Renal cortical epithelial cell (primary cell): ENCODE measurements at places on chromosomes 13 and 19. TPM values are rescaled to one million over a fixed set of nuclear protein-coding genes. Genes with fewer than 3 reads are reported as not detected.

DNA sequence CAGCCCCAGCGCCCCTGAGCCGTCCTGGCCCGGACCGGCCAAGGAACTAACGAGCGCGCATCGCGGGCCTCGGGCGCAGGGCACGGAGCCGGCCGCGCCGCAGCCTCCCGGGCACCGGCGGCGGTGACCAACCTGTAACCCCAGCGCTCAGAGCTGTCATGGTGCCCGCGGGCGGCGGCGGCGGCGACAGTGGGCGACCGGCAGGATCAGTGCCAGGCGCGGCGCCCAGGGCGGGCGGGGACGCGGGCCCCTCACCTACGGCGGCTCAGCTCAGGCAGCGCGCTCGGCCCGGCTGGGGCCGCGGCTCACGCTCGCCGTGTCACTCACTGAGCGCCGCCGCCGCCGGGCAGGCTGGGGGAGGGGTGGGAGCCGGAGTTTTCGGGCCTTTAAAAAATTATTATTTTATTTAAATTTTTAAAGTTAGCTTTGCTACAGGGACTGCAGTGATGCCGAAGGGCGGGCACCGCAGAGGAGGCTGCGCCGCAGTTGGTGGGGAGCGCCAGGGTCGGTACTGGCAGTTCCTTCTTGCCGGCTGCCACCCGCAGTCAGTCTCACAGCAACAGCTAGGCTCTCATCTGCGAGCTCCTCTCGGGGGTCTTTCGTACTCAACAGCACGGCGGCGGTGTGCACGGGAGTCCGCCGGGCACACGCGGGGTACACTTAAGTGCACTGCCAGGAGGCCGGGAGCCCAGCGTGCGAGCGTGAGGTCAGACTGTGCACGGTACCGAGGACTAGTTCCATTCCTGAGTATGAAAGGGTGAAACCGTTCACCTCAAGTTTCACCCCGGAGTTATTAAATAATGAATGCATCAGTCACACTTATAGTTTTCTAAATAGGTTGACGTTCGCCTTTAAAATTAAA lies at the start of gene NALCN:
Gene NALCN, minus strand, starts transcription at position 328 of the 862 bp plus-strand sequence. CDS start 17,382 bp downstream, outside the sequence.
- peak; percentile 11 for DNase-seq

DNA sequence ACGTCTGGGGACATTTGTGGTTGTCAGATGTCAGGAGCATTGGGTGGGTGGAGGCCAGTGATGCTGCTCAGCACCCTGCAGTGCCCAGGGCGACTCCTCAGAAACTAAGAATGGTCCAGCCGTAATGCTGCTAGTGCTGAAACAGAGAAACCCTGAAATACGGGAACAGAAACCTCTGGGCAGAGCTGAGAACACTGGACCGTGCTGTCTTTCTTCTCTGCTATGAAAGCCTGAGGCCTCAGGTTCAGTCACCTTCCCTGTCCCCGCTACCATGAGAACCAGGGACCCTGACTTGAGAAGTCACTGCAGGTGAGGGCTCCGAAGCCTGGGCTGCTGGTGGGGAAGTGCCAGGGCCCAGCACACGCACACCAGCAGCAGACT lies 13.4 kb downstream of the CAPS start:
- DNase-seq: no peak

DNA sequence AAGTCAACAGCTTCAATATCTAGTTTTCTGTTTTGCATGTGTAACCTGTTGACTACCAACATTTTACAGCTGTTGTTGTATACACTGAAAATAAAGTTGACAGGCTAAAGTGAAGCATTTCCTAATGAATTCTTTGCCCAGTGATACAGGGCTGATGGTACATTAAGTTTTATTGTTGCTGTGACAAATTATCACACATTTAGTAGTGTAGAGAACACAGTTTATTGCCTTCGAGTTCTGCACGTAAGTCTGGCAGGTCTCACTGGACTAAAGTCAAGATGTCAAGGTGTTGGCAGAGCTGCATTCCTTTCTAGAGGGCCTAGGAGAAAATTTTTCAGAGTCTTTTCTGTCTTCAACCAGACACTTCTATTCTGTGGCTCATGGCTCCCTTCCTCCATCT lies 184.2 kb downstream of the SLITRK6 start:
- DNase-seq: no peak

Gene MAST1
- 0.20 and 0.52 TPM in 2 replicates for total RNA-seq

DNA sequence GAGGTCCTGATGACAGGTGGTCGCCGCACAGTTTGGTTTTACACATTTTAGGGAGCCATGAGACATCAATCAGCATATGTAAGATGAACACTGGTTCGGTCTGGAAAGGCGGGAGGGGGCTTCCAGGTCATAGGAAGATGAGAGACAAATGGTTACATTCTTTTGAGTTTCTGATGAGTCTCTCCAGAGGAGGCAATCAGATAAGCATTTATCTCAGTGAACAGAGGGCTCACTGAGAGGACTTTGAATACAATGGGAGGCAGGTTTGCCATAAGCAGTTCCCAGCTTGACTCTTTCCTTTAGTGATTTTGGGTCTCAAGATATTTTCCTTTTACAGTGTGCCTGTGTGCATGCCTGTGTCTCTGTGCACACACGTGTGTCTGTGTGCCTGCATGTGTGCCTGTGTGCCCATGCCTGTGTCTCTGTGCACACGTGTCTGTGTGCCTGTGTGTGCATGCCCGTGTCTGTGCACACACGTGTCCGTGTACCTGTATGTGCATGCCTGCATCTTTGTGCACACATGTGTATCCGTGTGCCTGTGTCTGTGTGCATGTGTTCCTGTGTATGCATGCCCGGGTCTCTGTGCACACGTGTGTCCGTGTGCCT lies 35.5 kb upstream of the TMEM255B start:
- DNase-seq: no peak

DNA sequence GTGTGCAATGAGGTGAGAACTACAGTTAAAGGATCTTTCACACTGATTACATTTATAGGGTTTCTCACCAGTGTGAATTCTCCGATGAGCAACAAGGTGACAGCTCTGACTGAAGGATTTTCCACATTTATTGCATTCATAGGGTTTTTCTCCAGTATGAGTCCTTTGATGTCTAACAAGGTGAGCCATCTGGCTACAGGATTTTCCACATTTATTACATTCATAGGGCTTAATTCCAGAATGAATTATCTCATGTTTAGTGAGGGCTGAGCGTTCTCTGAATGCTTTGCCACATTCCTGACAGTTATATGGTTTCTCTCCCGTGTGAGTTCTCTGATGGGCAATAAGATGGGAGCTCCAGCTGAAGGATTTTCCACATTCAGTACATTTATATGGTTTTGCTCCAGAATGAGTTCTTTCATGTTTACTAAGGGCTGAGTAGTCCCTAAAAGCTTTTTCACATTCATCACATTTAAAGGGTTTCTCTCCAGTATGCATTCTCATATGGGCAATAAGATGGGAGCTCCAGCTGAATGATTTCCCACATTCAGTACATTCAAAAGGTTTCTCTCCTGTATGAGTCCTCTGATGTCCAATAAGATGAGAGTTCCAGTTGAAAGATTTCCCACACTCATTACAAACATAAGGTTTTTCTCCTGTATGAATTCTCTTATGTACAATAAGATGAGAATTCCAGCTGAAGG lies 4.4 kb upstream of the C19orf18 start:
- peak; percentile 18 for DNase-seq

Gene DIAPH3
- total RNA-seq: 19.1 and 20.8 TPM in 2 replicates

DNA sequence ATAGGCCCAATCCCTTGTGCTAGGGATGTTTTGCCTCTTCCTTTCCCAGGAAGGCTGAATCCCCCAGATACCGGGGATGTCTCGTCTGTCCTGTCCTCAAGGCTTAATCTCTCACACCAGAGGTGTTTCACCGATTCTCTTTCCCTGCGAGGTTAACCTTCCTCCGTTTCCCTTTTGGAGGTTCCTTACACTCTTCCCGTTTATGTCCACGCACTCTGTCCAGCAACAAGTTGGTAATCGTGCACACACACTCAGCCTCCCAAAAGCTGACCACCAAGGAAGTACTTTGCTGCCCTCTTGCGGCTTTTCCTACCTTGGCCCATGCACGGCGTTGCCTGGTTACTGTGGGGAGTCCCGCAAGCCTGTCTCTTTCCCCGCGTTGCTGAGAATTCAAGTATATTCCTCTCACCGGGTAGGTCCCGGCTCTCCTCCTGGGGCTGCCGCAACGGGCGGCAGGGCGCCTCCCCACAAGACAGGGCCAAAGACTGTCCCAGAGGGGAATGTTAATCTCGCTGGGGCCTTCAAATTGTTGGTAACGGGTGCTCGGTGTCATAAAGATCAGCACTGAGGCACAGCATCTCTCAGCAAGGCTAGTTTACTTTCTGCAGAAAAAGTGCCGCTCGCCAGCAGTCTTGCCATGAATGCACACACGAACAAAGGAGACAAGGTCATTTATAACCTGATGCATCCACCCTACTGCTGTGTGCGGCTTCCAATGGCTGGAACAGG lies 36.7 kb upstream of the CD177 start:
- DNase-seq: peak; percentile 9

DNA sequence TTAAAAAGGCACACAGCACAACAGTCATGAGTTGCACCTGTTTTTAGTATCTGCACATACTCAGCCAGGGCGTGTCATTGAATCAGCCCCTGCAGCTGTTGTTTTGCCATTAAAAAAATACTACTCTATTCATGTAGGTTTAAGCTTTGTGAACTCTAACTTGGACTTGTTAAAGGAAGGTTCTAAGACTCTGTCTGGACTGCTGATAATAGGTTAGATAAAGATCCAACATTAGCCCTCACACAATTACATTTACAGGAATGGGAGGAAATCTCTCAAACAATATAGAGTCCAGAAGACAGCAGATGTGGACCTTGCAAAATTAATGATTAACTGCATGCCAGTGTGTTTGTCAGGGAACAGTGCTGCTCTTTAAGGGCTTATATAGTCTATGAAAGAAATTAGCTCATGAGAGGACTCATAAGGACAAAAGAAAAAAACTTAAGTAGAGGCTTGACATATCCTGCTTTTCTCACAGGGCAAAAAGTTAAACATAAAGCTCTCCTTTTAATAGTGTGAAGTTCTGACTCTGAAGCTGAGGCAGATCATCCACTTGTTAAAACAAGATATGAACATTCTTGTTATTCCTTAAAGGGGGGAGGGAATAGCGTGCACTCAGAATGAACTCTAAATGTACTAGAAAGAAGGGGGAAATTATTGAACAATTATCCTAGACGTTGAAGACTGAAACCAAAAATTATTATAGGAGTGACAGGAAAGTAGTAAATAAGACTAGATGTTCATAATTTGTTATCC lies 243.6 kb downstream of the NDFIP2 start:
- DNase-seq: peak; percentile 96

Gene ASPDH
- total RNA-seq: not detected in 2 replicates

Gene ZNF729
- total RNA-seq: not detected in 2 replicates

GRCh38 chr13:71864986-71865873 lies 1.8 kb downstream of the DACH1 start:
- DNase-seq: no peak

DNA sequence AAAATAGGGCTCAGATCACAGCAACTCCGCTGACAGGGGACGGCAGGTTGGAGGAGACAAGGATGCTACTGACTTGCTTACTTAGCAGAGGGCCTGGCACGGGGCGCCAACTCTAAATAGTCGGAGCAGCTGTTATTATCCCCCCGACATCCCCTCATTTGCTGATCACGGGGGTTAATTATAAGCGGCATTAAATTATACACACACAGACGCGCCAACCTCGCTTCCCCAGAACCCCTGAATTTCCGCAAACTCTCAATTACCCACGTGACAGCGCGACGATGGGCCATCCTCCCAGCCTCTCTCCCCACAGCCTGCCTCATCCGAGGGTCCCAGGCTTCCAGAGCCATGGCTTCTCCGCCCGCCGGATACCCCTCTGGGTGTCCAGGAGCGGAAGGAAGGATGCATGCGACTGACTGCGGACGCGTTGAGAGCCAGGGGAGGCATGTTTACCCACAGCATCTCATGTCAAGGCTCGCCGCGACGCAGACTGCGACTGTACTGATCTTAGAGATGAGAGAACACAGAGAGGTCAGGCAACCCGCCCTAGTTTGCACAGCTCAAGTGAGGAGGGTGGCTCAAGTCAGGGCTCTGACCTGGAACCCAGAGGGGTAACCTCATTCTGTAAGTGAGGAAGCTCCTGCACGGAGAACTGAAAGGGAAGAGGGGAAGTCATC lies 5.7 kb downstream of the PTPRS start:
- no peak for DNase-seq

DNA sequence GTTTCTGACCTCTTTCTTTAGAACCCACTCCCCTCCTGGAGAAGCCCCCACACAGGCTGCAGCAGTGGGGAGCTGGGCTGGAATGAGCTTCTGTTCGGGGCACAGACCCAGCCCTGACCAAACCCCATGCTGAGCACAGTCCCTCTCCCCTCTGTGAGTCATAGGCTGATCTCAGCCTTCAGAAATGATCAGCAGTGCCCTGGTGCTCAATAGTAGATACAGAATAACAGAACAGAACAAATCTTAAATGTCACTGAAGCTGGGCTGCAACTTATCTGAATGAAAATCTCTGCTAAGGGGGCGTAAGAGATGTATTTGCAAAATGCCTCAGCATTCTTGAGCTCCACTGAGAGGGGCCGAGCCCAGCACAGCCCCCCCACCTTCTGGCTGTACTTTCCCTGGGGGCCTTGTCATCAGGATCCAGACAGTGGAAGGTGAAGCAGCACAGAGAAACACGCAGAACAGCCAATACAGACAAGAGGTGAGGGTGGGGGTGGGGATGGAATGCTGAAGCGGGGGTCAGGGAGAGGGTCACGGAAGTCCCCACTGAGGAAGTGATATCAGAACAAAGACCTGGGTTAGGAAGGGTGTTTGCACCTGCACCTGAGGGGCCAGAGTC lies 9.9 kb downstream of the ZNF665 start:
- no peak for DNase-seq

DNA sequence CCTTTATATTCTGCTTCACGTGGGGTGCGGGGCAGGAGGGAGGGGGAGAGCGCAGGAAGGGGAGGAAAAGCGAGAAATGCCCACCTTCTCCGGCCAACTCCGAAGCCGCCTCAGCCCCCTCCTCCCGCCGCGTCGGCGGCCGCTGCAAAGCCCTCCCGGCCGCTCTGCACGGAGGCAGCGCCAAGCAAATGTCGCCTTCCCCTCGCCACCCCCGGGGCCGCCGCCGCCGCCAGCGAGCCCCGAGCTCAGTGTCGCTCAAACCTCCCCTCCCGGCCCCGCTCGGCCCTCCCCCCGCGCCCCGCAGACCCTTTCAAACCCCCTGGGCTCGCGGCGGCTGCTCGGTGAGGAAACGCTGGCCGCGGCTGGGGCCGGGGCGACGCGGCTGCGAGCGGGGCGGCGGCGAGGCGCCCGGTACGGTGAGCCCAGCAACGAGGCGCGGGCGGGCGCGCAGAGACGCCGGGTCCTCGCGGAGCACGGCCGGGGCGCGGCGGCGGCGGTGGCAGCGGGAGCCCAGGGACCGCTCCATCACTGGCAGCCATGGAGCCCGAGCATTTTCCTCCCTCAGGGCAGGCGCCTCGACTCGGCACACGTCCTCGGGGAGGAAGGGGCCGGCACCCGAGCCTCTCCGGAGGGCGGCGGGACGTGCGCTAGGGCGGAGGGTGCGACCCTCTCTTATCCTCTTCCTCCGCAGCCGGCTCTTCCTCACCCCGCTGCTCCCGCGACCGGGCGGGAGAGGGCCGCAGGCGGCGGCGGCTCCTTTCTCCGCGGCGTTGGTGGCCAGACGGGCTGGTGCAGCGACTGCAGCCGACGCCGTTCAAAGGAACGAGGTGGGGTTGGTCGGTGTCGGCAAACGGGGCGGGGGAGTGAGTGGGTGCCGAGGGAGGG lies 463 bp upstream of the TSC22D1 start:
- DNase-seq: no peak
